Dermis blood vessel endothelial cell (primary cell): ENCODE measurements at places on chromosomes 1 and 21. TPM values are rescaled to one million over a fixed set of nuclear protein-coding genes. Genes with fewer than 3 reads are reported as not detected.

Gene TMEM269
- not detected in 2 replicates for total RNA-seq

Gene NMNAT2
- total RNA-seq, result 0.28 and 0.68 TPM in 2 replicates

Gene PLCH2
- total RNA-seq, result under 0.01 and 0.09 TPM in 2 replicates

- peak; percentile 64 for DNase-seq
Observed at GRCh38 chr1:212635141-212635631, 26.6 kb downstream of the ATF3 start.

DNA sequence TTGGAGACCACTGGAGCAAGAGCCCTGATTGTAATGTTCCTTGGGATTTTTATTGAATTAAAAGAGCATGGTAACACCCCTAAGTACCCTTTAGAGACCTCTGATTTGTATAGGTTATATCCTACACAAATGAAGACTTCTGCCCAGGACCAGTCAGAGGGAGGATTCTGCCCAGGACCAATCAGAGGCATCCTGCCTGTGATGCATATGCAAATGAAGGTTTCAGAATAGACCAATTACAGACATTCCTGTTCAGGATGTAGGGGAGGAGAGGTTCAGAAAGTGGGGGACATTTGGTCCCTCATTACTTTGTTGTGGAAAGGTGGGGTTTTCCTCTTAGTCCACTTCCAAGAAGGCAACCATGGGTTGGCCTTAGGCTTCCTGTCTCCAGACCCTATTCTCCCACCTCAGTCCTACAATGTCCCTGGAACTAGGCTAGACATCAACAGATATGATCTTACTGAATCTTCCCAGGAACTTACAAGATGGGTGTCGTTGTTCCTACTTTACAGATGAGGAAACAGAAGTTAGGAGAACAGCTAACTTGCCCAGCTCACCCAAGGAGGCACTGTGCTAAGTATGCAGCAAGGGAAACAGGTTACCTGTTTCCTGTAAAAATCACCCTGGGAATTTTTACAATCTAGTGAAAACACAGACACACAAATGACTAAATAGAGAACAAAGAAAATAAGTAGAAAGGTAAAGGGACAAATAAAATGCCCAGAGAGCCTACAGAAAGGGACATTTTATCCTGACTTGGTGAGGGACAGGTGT, 36.8 kb upstream of the SFPQ start:
- no peak for DNase-seq
